ENCODE measurements at places on chromosomes 3 and 15. TPM values are rescaled to one million over a fixed set of nuclear protein-coding genes. Genes with fewer than 3 reads are reported as not detected.

GRCh38 chr3:141114816-141115460 lies 63.8 kb downstream of the SPSB4 start:
- no peak for DNase-seq

GRCh38 chr3:122299215-122299614 lies 25.8 kb upstream of the CSTA start:
- DNase-seq = no peak

Gene ATP8B4
- 1.3 TPM for polyA plus RNA-seq

Gene CCDC80
- 83.5 TPM for polyA plus RNA-seq

Gene HCN4
- 0.40 TPM for polyA plus RNA-seq

Gene FRMD5
- polyA plus RNA-seq = 0.51 TPM

Gene ALG1L2
- 1.7 TPM for polyA plus RNA-seq

Gene EAF2
- 9.7 TPM for polyA plus RNA-seq

Gene MESP1
- 2.7 TPM for polyA plus RNA-seq
